Myocyte (in vitro differentiated cells): ENCODE measurements at places on chromosomes 1 and 21. TPM values are rescaled to one million over a fixed set of nuclear protein-coding genes. Genes with fewer than 3 reads are reported as not detected.

Gene NECTIN4
- 0.16 TPM in 1 of 2 replicates, not detected in the other for total RNA-seq

Gene KISS1
- total RNA-seq = 10.6 and 19.3 TPM in 2 replicates

Gene CEP85
- total RNA-seq = 13.0 and 22.6 TPM in 2 replicates

Gene LCE1B
- not detected in 2 replicates for total RNA-seq

Gene WDR64
- not detected in 2 replicates for total RNA-seq

Gene DCLRE1B
- 4.2 and 5.3 TPM in 2 replicates for total RNA-seq

Gene FYB2
- not detected in 2 replicates for total RNA-seq

Gene PLD5
- 0.26 and 0.29 TPM in 2 replicates for total RNA-seq

Gene FMO2
- total RNA-seq = not detected in 2 replicates

Gene LCE2C
- total RNA-seq = not detected in 2 replicates

Gene SLC16A4
- 26.9 and 38.2 TPM in 2 replicates for total RNA-seq

Gene KRTAP19-3
- total RNA-seq = not detected in 2 replicates

DNA sequence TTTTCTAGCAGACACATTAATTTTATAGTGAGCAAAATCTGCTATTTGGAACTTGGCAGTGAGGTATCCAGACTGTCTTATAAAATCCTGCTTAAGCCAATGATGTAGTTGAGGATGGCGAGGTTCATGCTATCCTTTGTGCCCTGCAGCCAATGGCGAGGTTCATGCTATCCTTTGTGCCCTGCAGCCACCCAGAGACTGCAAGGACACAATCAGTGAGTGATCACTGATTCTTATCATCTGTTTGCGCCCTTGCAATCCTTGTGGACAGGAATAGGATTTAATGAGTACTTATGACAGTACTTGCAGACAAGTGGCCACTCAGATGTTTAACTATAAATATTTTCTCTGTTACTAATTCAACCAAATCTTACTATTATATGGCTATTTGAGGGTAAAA, 112.6 kb downstream of the EIF4G3 start:
- DNase-seq = no peak

- peak; percentile 10 for DNase-seq
Measured at GRCh38 chr1:153775458-153776327, 486 bp downstream of the SLC27A3 start.

- peak; percentile 91 for DNase-seq
Measured at GRCh38 chr1:3714284-3714741, 37.9 kb upstream of the CCDC27 start.

DNA sequence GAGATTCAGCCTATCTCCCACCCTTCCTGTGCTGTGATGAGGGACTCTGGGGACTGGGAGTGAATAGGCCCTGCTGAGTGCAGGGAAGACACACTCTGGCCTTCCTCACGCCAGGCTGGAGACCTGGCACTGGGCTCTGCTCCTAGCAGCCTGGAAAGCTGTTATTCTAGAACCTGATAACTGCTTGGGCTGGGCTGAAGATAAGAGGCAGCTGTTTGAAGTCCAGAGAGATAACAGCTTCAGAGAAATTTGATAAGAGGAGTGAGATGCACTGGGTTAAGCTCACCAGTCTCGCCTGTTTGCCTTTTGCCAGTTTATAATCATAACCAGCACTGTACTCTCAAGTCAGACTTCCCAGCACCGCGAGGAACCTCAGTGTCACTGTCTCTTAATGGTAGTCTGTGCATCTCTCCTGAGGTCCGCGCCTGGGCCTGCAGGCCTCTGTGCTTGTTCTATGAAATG, 46.6 kb upstream of the GPR37L1 start:
- DNase-seq = no peak

DNA sequence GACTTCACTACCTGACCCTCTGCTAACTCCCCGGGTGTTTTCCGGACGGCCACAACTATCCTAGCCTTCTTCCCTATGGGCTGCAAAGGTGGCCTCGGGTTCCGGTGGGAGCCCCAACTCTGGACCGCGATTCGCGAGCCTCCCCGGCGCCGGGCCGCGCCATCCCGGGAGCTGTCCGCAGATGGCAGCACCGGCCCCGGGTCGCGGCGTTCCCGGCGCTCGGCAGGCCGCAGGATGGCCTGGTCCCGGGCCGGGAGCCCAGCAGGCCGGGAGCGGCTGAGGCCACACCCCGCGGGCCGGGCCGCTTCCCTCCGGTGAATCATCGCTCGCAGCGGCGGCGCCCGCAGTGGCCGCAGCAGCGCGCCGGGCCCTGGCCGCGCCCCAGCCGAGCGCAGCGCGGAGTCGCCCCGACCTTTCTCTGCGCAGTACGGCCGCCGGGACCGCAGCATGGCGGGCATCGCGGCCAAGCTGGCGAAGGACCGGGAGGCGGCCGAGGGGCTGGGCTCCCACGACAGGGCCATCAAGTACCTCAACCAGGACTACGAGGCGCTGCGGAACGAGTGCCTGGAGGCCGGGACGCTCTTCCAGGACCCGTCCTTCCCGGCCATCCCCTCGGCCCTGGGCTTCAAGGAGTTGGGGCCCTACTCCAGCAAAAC, at the start of gene CAPN2:
Gene CAPN2, plus strand, starts transcription at position 346 of the 656 bp plus-strand sequence. Its CDS starts 102 bp downstream, at position 448.
- DNase-seq = peak; percentile 89

DNA sequence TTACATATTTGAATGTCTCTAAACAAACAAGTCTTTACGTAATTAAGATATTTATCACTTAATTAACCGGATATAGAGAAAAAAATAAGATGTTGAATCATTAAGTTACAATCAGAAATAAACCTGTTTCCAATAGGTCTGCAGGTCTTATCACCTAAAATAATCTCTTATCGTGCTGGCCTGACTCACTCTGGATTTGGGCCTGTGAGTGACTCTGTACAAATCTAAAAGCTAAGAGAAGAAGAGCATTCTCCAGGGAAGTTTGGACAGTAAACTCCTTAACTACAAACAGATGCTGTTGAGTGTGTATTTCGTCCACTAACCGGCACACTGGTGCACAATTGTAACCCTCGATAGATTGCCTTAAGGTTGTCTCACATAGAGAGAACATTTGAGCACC, 25.3 kb downstream of the CEP104 start:
- no peak for DNase-seq

DNA sequence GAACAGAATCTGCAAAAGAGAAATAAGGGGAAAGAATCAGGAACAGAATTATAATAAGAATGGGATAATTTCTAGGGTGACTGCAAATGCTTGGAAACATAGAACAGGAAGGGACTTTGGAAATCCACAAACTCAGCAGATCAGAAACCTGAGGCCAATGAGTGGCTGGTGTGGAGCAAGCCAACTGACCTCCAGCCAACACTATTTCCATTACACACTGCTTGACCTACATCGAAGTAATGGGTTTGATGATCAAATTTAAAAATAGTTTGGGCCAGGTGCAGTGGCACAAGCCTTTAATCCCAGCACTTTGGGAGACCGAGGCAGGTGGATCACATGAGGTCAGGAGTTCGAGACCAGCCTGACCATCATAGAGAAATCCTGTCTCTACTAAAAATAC, 284.9 kb downstream of the GRIK1 start:
- no peak for DNase-seq

DNA sequence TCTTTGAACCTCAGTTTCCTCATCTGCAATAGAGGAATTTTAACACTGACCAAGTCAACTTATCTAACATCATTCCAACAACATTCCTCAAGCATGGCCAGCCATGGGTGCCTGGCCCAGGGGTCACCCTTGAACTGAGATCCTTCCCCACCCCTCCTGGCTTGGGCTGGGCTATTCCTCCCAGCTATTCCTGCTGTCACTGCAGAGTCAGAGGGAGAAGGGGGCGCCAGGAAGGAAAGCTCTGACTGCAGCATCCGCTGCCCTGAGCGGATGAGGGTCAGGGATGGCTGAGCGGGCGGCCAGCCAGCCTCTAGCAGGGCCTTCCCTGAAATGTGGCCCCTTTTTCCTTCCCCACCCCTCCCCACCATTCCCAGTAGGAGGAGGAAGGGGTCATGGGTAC, 3.1 kb downstream of the TINAGL1 start:
- no peak for DNase-seq

- peak; percentile 60 for DNase-seq
Measured at GRCh38 chr1:94773931-94774422, 46.2 kb upstream of the SLC44A3 start.

GRCh38 chr1:77978293-77978968, 441 bp downstream of the FUBP1 start:
- DNase-seq = peak; percentile 87

DNA sequence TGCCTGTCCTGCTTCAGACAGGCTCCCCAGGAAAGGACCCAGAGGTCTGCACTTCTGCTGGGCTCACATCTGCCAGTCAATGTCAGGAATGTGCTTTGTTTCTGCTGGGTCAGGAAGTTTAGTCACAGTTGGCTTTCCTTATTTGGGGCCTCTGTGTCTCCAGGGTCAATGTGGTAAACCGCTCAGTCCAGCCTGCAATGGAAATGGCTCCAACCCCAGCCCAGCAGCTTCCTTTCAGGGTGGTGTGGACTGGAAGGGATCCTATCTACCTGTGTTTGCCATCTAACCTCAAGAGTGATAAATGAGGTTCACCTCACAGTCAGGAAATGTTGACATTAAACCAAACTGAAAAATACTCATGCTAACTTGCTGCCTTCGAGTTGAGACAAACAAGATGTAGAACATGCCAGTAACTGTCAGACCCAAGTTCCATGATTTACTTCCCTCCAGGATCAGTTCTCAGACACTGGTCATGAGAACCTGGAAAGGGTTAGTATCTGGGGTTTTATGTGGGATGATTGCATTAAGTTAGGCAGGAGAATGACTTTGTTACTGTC, 20.3 kb downstream of the ENO1 start:
- DNase-seq = peak; percentile 96

DNA sequence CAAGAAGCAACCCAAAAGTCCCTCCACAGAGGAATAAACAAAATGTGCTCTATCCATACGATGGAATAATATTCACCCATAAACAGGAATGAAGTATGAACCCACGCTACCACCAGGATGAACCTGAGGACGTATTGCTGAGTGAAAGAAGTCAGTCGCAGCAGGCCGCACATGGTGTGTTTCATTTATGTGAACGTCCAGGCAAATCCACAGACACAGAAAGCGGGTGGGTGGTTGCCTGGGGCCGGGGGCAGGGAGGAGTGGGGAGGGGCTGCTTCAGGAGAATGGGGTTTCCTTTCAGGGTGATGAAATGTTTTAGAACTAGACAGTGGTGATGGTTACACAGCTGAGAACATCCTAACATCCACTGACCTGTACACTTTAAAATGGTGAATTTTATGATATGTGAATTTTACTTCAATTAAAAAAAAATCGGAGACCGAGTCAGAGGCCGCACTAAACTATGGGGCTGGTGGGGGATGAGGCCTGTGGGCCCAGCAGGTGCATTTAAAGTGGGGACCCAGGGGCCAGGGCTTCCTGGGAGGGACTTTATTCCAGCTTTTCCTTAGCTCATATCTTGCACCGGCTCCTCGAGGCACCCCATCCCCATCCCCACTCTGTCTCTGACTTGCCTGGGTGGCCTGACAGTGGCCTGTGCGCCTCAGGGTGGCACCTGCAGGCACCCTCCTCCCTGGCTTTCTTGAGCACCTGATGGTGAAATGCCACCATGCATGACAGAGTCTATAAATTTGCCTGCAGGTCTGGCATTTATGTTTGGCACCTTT, 392.6 kb upstream of the VAMP3 start:
- no peak for DNase-seq

- no peak for DNase-seq
Measured at GRCh38 chr1:5645135-5645399, 347.2 kb downstream of the NPHP4 start.

DNA sequence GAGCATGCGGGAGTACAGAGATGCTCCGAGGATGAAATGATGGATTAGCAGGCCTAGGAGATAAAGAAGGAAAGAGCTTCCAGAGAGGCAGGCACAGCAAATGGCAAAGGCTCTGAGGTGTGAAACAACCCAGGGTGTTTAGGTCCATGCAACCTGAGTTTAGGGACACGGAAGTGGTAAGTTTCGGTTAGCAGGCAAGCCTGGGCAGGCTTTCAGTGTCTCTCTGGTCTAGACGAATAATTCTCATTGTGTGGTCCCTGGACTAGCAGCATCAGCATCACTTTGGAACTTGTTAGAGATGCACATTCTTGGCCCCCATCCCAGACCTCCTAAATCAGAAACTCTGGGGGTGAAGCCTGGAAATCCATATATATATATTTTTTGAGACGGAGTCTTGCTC, 18.6 kb downstream of the NKAIN1 start:
- no peak for DNase-seq

DNA sequence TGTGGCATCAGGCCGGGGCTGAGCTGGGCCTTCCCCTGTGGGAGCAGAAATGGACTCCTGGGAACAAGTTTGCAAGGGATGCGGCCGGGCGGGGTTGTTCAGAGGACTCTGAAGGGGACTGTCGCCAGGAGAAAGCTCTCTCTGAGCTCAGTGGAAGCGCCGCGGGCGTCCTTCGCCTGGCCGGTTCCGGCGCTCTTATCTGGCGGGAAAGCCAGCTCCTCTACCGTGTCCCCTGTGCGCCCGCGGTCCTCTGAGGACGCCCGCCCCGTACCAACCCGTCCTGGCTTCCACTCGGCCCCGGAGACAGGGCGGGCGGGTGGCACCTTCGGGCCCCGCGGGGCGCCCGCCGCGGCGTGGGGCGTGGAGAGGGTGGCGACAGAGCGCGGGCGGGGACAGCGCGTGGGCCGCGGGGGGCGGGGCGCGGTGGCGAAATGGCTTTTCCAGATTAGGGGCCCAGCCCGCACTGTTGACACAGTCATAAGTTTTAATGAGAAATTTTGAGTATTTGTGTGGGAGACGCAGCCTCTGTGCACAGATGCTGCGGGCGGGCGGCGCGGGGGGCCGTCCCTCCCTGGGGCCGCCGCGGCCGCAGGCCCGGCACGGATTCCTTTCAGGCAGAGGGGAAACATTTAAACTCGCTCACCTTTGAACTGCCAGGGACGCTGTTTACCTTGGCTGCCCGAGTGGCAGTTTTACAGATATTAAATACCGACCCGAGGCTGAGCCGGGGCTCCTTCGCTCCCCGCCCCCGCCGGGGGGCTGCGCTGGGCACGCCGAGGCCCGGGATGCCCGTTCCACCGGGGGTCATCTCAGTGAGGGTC, 70.2 kb downstream of the FOXD2 start:
- DNase-seq = no peak

GRCh38 chr1:236426215-236426614, 32.1 kb downstream of the EDARADD start:
- DNase-seq = no peak

DNA sequence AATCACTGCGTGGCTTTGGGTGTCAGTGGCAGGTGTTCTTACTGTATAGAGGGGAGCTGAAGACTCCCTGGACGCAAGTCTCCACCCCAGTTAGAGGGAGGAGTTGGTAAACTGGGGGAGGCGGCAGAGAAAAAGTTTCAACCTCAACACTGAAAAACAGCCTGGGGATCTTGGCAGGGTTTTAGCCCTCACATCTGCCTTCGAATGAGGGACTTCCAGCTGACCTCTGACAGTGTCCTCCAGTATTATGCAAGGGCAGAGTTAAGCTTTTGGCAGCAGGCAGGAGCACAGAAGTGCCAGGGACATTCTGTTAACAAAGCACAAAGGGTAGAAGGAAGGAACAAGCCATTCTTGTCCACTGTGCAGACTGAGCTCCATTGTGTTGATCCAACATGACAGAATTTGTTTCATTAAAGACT, 41.2 kb upstream of the RAB4A start:
- DNase-seq = peak; percentile 35

DNA sequence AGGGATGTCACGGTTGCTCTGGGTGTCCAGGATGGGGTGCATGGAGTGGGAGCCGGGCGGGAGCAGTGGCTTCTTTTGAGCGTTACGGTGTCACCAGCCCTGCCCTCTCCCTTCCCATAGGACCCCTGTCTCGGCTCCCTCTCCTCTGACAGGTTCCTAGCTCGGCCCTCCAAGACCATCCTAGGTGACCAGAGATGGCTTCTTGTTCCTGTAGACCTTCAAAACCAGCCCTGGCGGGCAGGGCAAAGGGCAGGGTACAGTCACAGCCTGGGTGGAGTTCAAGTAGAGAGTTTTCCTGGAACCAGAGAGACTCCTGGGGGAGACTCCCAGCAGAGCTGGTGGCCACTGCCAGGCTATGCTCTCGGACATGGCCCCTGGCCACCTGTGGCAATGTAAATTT, 345.6 kb upstream of the AJAP1 start:
- DNase-seq = no peak
